ENCODE measurements at places on chromosomes 6 and 20.
A peak's percentile ranks its signal among the peaks of the same experiment; 100 is the strongest.

DNA sequence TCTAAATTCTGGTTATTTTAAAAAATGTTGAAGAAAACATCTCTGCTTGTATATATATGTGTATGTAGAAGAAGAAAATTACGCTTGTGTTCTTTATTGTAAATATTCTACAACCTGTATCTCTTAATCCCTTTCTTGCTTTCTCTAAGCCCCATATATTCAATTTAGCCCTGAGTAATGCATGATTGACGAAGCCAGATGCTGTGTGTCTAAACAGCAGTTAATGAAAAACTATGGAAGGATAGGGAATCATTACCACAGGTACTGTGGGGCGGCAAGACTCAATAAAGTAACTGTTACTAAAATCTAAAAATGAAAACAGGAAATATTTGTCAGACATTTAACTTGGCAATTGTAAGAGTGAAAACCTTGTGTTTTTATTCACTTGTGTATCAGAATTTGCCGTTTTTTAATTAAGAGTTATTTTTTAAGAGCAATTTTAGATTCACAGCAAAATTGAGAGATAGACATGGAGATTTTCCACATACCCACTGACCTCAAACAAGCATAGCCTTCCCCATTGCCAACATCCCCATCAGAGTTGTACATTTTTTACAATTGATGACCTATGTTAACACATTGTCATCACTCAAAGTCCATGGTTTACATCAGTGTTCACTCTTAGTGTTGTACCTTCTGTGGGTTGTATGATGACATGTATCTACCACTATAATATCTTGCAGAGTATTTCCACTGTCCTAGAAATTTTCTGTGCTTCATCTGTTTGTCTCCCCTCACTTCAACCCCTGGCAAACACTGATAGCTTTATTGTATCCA, 76.7 kb downstream of the BCKDHB start:
- DNase-seq, result no peak

DNA sequence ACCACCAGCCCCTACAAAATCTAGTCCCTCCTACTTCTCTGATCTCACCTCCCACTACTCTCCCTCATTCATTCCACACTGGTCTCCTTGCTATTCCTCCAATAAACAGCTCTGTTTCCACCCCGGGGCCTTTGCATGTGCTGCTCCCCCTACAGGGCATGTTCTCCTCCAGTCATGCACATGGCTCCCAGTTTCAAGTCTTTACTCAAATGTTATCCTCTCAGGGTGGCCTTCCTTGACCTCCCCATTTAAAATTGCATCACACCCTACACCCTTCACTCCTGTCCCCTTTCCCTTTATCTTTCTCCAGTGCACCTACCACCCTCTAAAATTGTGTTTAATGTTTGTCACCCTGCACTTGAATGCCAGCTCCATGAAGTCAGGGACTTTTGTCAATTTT, 174.5 kb downstream of the MRPL14 start:
- DNase-seq, result no peak

DNA sequence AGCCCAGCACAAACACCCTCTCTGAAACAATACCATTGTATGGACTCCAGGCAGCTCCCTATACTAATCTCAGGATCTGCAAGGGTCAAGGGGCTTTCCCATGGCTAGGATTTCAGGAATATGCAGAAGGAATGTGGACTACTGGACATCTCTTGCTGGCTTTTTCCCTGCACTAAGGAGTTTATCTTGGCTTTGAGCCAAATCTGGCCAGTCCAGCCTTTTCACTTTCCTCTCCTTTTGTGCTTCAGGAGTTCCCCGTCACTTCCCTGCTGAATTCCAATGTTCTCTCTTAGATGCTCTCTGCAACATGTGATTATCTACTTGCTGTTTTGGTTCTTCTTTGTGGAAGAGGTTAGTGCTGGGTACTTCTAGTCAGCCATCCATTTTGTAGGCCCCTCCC, 568.2 kb downstream of the HDGFL1 start:
- peak; percentile 61 for DNase-seq

DNA sequence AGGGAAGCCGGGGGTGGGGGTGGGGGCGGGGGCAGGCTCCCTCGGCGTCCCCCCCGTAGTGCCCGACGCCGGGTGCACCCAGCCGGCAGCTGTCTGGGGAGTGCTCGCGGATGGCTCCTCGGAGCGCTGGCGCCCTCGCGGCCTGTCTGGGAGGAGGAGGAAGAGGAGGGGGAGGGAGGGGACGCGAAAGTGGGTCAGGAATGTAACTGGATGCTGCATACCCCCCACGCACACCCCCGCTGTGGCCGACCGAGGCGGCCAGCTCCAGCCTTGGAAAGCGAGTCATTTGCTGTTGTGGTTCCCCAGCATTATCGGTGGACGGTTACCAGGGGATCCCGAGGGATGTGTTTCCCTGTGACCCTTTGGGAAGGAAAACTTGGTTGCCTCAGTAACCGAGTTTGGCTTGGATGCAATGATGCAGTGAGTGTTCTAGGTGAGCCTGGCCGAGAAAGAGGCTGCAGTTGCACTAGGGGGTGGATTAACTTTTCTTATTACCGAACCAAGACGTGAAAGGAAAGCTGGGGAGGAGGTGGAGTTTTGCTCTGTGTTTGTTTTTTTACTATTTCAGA, 55.2 kb upstream of the RREB1 start:
- DNase-seq, result peak; percentile 79

DNA sequence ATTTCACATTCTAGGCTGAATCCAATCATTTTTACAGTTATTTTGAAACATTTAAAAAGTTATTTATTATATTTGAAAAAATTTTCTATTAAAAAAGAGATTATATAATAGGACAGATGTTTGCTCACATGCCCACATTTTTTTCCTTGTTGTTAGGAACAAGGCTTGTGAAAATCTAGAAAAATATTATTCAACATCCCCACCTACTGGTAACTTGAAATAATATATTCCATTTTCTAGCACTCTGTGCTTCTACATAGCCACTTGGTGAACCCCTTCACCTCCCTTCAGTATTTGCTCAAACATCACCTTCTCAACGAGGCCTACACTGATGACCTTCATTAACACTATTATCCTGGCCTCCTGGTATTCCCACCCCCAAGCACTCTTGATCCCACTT, 18.3 kb upstream of the GPRC6A start:
- peak; percentile 33 for DNase-seq

- DNase-seq, result no peak
Observed at GRCh38 chr6:67653561-67653960, 981.5 kb upstream of the ADGRB3 start.

GRCh38 chr6:113511100-113511499, 346.0 kb upstream of the MARCKS start:
- no peak for DNase-seq

DNA sequence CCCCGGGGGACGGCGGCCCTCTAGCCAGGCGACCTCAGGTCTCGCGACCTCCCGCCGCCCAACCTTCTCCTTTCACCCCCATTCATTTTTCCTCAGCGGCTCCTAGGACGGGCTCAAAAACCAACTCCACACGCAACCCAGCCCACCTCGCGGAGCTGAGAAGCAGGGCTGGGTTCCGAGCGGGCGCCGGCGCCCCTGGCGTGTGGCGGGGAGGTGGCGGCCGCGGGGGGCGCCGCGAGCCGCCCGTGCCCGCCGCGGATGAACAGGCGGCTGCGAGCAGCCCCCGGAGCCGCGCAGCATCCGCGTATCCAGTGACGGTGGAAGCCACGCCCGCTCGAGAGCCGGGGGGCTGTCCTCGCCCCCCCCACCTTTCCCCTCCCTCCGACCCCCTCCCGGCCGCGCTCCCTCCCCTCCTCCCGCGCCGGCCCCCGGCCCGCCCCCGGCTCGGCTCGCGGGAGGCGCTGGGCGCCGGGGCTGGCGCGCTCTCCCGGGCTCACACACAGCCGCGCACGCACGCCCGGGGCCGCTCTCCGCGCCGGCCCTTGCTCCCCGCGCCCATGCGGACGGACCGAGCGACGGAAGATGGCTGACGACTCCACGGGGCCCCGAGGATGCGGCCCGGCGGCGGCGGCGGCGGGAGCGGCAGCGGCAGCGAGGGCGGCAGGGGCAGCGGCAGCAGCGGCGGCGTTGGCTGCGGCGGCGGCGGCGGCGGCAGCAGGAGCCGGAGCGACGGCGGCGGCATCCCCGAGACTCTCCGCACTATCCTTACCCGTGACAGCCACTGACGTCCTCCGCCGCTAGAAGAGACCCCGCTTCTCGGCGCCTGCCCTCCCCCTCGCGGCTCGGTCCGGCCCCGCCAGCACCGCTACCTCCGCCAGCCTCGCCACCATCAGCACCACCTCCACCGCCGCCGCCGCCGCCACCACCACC, at the start of gene SOBP:
Gene SOBP (plus strand): TSS at position 482 of the 930 bp plus-strand sequence. CDS start 500 bp downstream, outside the sequence.
- peak; percentile 76 for DNase-seq

DNA sequence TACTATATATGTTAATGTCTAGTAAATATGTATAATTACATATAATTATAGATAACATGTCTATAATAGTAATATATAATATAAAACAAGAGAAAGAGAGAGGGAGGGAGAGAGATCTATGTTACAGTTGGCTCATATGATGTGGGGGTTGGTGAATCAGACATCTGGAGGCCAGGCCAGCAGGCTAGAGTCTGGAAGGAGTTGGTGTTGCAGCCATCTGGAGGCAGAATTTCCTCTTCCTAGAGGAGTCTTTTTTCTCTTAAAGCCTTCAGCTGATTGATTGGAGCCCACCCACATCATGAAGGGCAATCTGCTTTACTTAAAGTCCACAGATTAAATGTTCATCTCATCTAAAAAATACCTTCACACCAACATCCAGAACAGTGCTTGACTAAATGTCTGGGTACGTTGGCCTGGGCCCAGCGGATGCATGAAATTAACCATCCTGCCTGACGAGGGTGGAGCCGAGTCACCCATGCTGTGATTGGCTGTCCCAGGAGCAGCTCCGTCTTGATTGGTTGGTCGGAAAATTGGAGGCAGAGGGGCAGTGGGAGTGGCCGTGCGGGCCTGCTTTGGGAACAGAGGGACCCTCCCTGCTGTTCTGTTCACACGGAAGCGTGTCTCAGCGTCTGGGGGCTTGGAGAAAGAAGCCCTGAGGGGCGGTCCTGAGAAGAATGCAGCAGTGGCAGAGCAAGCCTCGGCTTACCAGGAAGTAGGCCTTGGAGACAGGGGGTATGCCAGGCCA, 392.4 kb downstream of the QKI start:
- DNase-seq, result no peak

GRCh38 chr20:63977739-63978276, 1.6 kb downstream of the SAMD10 start:
- peak; percentile 76 for DNase-seq

DNA sequence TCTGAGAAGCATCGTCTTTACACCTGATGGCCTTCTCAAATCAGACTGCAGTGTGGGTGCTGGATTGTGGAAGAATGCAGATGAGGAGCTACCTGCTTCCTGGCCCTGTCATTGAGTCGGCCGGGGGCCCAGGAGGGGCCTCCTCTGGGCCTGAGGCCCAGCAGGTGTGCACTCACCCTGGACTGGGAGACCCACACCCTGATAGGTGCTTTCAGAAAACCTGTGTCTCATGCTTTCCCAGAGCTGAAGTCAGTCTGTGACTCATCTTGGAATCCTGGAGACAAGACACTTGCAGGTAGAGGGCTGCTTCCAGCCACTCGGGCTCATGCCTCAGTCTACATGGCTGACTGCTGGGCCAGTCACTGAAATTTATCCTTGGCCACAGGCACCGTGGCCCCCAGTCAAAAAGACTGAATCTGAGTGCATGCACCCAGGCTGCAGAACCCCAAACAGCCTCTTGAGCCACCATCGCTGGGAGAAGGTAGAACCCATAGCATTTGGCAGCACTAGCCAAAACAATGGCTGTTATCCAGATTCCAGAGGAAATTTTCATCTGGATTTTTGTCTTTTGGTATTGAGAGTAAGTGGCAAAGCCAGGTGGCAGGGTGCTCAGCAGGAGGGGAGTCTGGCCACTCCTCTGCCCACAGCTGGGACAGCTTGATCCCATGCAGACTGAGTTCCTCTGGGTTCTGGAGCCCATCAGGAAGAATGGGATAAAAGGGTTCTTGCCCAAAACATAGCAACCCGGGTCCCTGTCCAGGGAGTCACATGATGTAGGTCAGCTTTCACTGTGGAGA, 182.0 kb upstream of the CST7 start:
- no peak for DNase-seq

GRCh38 chr6:2716936-2717700, 33.6 kb downstream of the MYLK4 start:
- no peak for DNase-seq

DNA sequence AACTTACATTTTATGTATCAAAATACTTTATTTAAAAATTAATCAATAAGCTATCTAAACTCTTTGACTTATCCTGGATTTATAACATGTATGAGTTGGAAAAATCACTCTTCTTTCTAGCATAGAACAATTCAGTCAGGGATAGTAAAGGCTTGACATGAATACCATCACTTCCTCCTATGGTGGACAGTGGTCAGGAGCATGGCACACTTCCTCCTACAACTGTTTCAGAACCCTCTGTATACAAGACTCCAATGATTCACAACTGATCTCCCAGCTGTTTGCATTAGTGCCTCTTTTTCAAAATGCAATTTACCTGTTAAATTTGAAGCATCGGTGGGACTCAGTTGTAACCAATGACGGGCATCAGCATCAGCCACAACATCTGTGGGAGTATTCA, 129.7 kb downstream of the RALGAPA2 start:
- DNase-seq, result no peak

- DNase-seq, result no peak
Observed at GRCh38 chr6:3885262-3886036, 36.3 kb downstream of the FAM50B start.

DNA sequence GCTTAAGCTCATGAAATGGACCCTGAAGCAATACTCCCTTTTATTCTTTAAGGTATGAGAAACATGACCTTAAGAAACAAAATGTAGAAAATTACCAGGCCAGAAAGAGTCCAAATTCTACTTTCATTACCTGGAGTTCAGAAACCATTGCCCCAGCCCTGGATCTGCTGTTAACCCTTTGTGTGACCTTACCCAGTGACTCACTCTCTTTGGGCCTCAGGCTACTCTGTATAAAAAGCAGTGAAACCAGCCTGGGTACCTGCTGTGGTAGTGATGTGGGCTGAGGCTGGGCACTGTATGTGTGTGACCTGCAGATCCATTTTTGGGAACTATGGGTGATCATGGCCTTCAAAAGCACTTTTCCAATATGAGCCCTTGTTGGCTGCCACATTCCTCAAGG, 47.2 kb downstream of the SLC9A8 start:
- no peak for DNase-seq

- DNase-seq, result peak; percentile 55
Observed at GRCh38 chr6:17928514-17929430, 58.7 kb downstream of the KIF13A start.

- peak; percentile 31 for DNase-seq
Observed at GRCh38 chr6:127207591-127208120, 59.0 kb upstream of the RNF146 start.

All from astrocyte of the hippocampus (primary cell).